ENCODE measurements at places on chromosomes 5 and 9. TPM values are rescaled to one million over a fixed set of nuclear protein-coding genes. Genes with fewer than 3 reads are reported as not detected.

CDX1 gene
- total RNA-seq: not detected

ARSK gene
- total RNA-seq: 7.7 TPM

CDH10 gene
- not detected for total RNA-seq

- no peaks in the 10 kb centered on the region for H3K27me3 ChIP-seq
- DNase-seq: no peak
- H3K36me3 ChIP-seq: no peaks in the 10 kb centered on the region
- no peaks in the 10 kb centered on the region for H3K4me1 ChIP-seq
- no peak overlapping the region for H3K27ac ChIP-seq
- H3K4me3 ChIP-seq: no peak overlapping the region
These were observed 138.8 kb upstream of the RETREG1 start for GRCh38 chr5:16755641-16756040.

- H3K27ac ChIP-seq: no peak overlapping the region
- H3K36me3 ChIP-seq: no peaks in the 10 kb centered on the region
- H3K27me3 ChIP-seq: no peaks in the 10 kb centered on the region
- no peak overlapping the region for H3K4me3 ChIP-seq
- DNase-seq: no peak
These were observed 180.9 kb downstream of the OSTF1 start for GRCh38 chr9:75269197-75269596.
